SK-N-MC (cell line): ENCODE measurements at places on chromosomes 5 and 9.

DNA sequence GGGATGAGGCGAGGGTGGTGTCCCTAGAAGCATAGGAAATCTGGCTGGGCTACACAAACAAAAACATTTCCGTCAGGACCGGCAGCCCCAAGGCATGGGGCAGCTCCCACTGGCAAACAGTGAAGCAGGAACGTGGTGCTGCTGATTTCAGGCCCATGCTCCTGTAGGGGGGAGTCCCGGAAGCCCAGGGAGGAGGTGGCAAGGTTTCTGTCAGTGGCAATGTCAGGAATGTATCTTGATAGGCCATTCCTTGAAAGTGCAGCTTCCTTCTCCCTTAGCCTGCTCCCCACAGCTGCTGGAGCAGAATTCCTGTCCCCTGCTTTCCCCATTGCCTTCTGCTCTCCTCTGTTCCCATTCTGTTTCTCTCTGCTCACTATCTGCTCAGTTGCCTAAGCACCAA, 42.4 kb downstream of the MRRF start:
- DNase-seq: no peak

GRCh38 chr9:115088860-115089259, 29.1 kb downstream of the TNC start:
- DNase-seq: no peak

DNA sequence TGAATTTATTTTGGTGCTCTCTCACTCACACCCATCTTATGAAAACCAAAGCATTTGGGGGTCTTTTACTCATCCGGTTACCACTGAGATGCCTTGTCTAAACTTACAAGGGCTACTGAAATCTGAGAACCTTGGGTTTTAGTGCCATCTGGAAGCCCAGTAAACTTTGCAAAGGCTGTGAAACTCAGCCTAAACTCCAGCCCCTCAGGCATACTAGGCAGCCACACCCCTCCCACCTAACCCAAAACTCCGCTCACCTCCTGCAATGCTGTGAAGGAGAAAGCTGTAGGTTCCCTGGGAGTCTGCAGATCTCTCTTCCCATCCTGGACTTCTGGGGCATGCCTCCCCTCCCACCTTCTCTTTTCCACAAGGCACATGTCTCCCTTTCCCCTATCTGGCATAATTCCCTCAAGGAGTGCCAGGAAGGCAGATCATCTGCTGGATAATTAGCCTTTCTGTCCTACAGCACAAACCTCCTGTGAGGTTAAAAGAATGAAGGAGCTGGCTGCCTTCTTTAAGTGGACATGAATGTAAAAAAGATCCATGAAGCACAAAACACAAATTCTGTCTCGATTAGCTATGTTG, 71.5 kb upstream of the ANXA1 start:
- DNase-seq: no peak

DNA sequence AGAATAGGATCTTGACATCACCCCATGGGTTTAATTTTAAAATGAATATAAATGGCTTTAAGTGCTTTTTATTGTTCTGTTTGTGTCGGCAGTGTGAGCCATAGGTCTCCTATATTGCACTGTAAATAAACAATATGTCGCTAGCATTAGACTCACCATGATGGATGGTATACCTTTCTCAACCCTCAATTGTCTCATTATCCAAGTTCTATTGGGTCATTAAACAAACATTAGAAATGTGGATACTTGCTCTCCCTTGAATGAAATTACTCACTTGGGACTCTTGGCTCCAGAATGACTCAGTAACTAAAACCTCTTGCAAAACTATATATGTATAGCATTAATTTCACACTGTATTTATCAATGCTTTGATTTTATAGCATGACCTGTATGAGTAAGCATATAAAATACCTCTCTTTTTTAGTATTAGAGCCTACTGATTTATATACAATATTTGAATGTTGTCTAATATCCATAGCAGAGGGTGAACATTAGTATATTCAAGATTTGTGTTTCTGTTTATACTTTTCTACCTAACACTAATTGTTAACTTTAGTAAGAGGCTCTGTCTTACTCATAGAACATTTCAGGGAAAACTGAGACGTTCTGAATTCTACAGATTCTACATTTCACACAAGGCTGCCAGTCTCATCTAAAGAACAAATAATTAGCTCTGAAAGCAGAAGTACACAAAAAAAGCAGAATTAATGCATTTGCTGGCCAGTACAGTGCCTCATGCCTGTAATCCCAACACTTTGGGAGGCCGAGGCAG, 303.8 kb upstream of the PRR16 start:
- no peak for DNase-seq

DNA sequence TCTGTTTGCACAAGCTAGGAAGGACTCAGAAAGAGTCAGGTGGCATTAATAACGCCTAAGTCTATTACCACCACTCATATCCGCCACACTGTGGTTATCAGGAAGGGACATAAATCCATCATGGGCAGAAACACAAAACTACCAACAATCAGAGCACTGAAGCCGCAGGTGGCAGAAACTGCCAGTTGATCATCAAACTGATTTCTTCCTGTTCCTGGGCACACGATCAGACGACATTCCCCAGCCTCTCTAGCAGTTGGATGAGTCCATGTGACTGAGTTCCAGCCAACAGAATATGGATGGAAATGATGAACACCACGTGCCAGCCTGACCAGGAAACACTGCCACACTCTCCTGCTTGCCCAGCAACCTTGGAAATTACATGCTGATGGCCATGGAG, 181.7 kb downstream of the ELAVL2 start:
- no peak for DNase-seq

DNA sequence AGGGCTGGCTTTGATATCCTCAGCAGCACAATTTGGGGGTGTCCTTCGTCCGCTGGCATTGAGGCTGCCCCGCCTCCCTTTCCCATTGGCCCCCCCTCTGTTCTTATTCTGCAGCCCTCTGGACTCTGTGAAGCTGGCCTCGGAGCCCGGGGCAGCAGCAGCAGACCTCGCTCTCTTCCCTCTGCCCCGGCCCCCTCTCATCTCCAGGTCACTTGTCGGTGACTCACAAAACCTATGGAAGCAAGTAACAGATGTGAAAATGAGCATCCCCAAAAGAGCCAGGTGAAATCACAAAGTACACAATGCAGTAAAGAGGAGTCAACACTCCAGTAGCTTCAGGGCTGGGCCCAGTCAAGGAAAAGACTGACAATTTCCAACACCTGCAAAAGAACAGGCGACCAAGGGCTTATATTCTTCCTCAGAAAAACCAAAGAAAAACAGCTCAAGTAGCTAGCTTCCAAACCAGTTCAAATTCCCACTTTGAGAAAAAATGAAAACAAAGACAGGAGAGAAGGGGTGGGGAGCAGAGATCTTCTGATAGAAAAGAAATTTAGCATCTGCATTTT, 97.5 kb downstream of the ZNF608 start:
- no peak for DNase-seq

DNA sequence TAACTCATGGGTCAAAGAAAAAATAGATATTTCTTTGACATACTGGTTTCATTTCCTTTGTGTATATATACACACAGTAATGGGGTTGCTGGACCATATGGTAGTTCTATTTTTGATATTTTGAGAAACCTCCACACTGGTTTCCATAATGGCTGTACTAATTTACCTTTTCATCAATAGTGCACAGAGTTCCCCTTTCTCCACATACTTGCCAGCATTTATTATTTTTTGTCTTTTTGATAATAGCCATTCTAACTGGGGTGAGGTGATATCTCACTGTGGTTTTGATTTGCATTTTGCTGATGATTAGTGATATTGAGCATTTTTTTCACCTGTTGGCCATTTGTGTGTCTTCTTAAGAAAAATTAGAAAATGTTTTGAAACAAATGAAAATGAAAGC, 78.4 kb upstream of the CKMT2 start:
- no peak for DNase-seq

DNA sequence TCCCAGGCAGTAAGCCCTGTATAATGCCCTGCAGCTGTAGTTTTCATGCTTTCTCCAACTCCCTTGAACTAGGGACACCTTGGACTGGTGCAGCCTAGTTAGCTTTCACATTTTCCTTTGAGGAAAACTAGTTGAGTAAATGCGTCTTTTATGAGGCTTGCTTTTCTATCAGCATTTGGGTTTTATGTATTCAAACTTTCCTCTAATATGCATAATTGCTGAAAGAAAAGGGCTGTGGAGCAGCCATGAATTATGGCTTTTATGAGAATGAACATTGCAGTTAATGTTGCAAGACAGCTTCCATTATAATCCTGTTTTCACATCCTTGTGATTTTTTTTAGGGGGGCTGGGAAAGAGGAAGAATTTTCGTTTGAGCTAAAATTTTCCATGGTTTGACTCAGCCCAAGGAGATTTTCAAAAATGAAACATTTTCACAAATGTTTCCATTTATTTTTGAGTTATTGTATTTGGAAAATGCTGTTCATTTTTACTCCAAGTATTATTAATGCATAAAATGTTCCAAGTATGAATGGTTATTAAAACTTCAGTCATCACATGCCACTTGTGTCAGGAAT, 57.9 kb upstream of the PPP3R2 start:
- DNase-seq: peak; percentile 42

- no peak for DNase-seq
These were observed 71.7 kb downstream of the ADAMTS2 start for GRCh38 chr5:179273441-179274145.

DNA sequence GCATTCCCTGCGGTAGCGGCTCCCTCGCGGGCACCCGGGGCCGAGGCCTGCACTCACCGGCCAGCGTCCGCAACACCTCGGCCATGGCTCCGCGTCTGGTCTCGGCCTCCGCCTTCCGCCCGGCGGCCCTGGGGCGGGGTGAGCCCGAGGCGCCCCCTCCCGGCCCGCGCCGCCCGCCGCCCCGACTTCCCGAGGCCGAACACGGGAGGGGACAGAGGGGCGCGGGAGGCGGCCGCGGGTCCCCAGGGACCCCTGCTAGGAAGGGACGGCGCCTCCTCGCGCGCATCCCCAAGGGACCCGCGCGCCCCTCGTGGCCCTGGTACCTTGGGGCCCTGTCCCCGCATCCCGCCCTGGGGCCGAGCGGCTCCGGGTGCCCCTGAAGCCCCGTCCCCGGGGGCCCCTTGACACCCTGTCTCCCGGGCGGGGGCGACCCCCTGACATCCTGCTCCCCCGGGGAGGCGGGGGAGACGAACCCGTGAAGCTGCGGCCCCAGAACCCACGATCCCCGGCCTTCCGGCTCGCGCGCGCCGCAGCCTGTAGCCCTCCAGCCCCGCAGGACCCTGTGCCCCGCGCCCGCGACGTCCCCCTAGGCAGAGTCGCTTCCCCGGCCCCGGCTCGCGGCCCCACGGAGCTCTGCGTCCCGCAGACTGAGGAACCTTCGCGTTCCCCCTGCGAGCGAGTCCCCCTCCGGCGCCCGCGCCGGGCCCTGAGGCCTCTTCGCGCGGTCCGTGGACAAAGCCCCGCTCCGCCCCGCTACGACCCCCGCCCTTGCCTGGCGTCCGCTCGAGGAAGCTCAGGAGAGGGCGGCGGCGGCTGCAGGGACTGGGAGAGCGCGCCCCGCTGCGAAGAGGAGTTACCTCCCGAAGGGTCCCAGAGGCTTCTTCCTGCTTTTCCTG, at the start of gene ABO:
TSS of gene ABO (minus strand) at position 97 of the 896 bp plus-strand sequence.
- no peak for DNase-seq

GRCh38 chr5:94314460-94315131, 303.8 kb downstream of the KIAA0825 start:
- no peak for DNase-seq

- DNase-seq: no peak
These were observed 78.1 kb downstream of the NDUFAF2 start for GRCh38 chr5:61023131-61023530.

- DNase-seq: no peak
These were observed 79.1 kb downstream of the PPIC start for GRCh38 chr5:122957457-122957856.

DNA sequence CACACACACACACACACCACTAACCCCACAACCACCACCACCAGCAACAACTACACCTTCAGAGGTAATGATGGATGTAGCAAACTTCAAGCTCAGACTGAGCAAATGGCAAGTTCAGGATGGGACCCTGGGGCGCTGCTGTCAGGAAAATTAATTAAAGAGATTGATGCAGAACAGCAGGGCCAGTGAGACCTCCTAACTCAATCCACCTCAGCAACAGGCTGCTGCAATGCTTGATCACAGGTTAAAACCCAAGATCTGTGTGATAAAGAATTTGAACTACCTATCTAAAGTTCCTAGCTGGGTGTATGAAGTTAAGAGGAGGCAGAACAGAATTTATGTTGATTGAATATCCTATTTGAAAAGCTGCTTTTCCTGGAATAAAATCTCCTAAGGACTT, 140.3 kb upstream of the FER start:
- DNase-seq: no peak

DNA sequence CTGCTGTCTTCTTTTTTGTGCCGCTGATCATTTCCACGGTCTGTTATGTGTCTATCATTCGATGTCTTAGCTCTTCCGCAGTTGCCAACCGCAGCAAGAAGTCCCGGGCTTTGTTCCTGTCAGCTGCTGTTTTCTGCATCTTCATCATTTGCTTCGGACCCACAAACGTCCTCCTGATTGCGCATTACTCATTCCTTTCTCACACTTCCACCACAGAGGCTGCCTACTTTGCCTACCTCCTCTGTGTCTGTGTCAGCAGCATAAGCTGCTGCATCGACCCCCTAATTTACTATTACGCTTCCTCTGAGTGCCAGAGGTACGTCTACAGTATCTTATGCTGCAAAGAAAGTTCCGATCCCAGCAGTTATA, 17.1 kb downstream of the F2R start:
- DNase-seq: no peak

DNA sequence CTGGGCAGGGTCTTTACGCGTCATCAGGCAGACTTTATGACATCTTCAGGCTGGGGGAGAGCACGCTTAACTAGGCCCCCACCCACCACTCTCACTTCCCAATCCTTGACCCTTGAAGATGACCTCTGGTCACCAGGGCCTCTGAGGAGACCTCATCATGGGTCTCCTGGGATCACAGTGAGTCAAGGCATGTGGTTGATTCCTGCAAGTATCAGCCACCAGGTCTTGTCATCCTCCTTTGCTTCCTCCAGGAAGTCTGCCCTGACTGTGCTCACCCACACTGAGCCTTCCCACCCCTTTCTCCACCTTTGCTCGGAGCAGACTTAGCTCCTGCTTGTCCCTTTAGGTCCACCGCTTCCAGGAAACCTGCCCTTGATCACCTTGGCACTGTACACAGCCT, 17.3 kb downstream of the ODF2 start:
- no peak for DNase-seq

GRCh38 chr5:83038924-83039323, 38.3 kb downstream of the TMEM167A start:
- DNase-seq: no peak

GRCh38 chr5:171023508-171023907, 161.7 kb downstream of the RANBP17 start:
- no peak for DNase-seq

DNA sequence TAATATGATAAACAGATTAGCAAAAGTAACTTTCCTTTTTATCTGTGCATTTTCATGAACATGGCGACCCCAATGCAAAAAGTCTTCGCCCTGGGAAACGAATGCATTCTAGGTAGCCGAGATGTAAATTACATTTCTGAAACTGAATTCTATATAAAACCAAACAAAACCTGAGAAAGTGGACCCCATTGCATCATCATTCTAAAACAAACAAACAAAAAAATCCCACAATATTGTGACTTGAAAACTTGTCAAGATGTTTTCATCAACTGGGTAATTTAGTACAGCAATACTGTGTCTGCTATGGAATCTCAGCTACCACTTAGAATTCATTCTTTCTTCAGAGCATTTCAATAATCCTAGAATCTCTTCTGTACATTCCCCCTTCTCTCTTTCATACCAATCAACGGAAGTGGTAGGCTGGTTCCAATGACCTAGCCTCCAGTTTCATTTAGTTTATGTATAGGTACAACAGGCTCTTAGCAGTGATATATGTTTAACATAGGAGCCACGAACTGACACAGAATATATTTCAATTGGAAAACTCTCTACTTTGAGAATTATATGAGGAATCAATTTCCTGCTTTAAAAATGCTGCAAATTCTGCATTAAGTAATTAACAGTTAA, 85.6 kb downstream of the FBXW11 start:
- DNase-seq: no peak

GRCh38 chr9:82679472-82679871, 383.5 kb downstream of the RASEF start:
- DNase-seq: no peak
